ENCODE measurements at places on chromosomes 4 and X. TPM values are rescaled to one million over a fixed set of nuclear protein-coding genes. Genes with fewer than 3 reads are reported as not detected.

Gene NUDT10
- not detected for total RNA-seq

Gene PPEF1
- 1.0 TPM for total RNA-seq

Gene CXorf51A
- not detected for total RNA-seq

Gene CABS1
- total RNA-seq: not detected

Gene GYPA
- total RNA-seq: not detected

Gene MAP3K15
- not detected for total RNA-seq

Gene NR3C2
- total RNA-seq: 0.21 TPM

Gene EDA2R
- 30.3 TPM for total RNA-seq

Gene ADGRG2
- total RNA-seq: 6.4 TPM

Gene PNMA5
- not detected for total RNA-seq

Gene PCDH11X
- 0.05 TPM for total RNA-seq

Gene DCLK2
- 1.2 TPM for total RNA-seq

Gene FAM9B
- total RNA-seq: 0.40 TPM

Gene TMEM31
- not detected for total RNA-seq

Gene ALB
- total RNA-seq: not detected

Gene USP17L22
- total RNA-seq: not detected

Gene PABPC4L
- total RNA-seq: 0.25 TPM

Gene MAGEE2
- total RNA-seq: not detected

Gene TMEM156
- 7.0 TPM for total RNA-seq

Gene PARM1
- total RNA-seq: 1.4 TPM

Gene HAND2
- not detected for total RNA-seq

Gene GPR173
- total RNA-seq: 1.3 TPM

Gene DUSP21
- not detected for total RNA-seq

Gene PNCK
- not detected for total RNA-seq

Gene MAGEA11
- total RNA-seq: not detected

Gene BEX2
- total RNA-seq: not detected

Gene REPS2
- 6.9 TPM for total RNA-seq

Gene FGF5
- not detected for total RNA-seq

Gene HSFX1
- not detected for total RNA-seq

Gene RAI2
- not detected for total RNA-seq
